ENCODE measurements at places on chromosomes 2 and 18. TPM values are rescaled to one million over a fixed set of nuclear protein-coding genes. Genes with fewer than 3 reads are reported as not detected.

- H3K4me1 ChIP-seq: no peaks in the 10 kb centered on the region
- no peaks in the 10 kb centered on the region for H3K36me3 ChIP-seq
- no peak overlapping the region for H3K4me3 ChIP-seq
- H3K27ac ChIP-seq: no peak overlapping the region
- no peak for DNase-seq
- H3K27me3 ChIP-seq: no peaks in the 10 kb centered on the region
Observed at GRCh38 chr2:2921011-2921720, 456.5 kb downstream of the EIPR1 start.

GRCh38 chr2:183671233-183671632 is 547.0 kb downstream of the NUP35 start:
- no peaks in the 10 kb centered on the region for H3K4me1 ChIP-seq
- no peak overlapping the region for H3K27ac ChIP-seq
- no peaks in the 10 kb centered on the region for H3K36me3 ChIP-seq
- no peaks in the 10 kb centered on the region for H3K27me3 ChIP-seq

- peaks cover 19% of the 10 kb centered on the region for H3K36me3 ChIP-seq
- H3K27me3 ChIP-seq: no peaks in the 10 kb centered on the region
- no peak overlapping the region for H3K27ac ChIP-seq
- H3K4me3 ChIP-seq: no peak overlapping the region
- DNase-seq: peak; percentile 21
Observed at GRCh38 chr18:35127201-35127600, 86.0 kb downstream of the MAPRE2 start.

- peaks cover 23% of the 10 kb centered on the region for H3K36me3 ChIP-seq
- no peaks in the 10 kb centered on the region for H3K4me1 ChIP-seq
- H3K4me3 ChIP-seq: no peak overlapping the region
- no peak for DNase-seq
- H3K27ac ChIP-seq: no peak overlapping the region
Observed at GRCh38 chr2:9525266-9525665, 30.4 kb downstream of the ADAM17 start.

DNA sequence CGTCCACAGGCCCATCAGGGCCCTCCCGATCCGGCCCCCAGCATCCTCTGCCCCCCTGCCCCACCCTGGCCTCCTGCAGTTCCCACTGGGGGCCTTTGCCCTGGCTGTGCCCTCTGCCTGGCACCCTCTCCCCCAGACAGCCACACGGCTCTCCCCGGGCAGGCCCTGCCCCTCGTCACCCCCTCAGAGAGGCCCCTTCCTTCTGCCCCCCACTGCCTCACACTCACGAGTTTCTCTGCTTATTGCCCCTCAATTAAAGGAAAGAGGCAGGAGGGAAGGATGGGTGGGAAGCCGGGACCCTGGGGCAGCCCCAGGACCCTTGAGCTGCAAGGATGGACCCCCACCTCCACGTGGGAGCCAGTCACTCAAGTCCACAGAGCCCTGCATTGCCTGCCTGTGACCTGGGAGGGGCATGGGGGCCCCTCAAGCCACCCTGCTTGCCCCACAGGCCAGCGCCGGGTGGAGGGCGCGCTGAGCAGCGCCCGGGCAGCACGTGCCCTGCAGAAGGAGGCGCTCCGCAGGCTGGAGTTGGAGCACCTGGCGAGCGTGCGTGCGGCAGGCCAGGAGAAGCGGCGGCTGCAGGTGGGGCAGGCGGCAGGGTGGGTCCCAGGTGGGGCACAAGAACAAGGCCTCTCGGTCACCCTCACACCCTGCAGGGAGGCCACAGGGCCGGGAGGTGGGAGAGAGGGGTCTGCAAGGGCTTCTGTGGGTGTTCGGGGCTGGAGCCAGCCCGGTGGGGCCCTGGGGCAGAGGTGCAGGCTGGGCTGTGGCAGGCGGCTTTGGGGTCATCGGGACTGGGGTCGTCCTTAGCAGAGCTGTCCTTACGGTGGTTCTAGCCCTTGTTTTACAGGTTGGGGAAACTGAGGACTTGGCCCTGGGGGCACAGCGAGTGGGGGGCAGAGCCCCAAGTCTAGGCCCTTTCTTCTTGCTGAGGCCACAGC is 30.5 kb upstream of the SNED1 start:
- H3K27me3 ChIP-seq: no peaks in the 10 kb centered on the region
- no peaks in the 10 kb centered on the region for H3K4me1 ChIP-seq
- DNase-seq: no peak
- H3K4me3 ChIP-seq: no peak overlapping the region

MC4R gene
- not detected for total RNA-seq

GRCh38 chr2:238106698-238107524 is 6.8 kb downstream of the ESPNL start:
- H3K36me3 ChIP-seq: no peaks in the 10 kb centered on the region
- no peak overlapping the region for H3K27ac ChIP-seq
- no peaks in the 10 kb centered on the region for H3K27me3 ChIP-seq
- H3K4me3 ChIP-seq: no peak overlapping the region
- no peaks in the 10 kb centered on the region for H3K4me1 ChIP-seq
